CD4-positive, alpha-beta memory T cell (primary cell): ENCODE measurements at places on chromosomes 2 and 18.

GRCh38 chr2:231050018-231050901, 6.4 kb upstream of the PSMD1 start:
- no peak for DNase-seq

DNA sequence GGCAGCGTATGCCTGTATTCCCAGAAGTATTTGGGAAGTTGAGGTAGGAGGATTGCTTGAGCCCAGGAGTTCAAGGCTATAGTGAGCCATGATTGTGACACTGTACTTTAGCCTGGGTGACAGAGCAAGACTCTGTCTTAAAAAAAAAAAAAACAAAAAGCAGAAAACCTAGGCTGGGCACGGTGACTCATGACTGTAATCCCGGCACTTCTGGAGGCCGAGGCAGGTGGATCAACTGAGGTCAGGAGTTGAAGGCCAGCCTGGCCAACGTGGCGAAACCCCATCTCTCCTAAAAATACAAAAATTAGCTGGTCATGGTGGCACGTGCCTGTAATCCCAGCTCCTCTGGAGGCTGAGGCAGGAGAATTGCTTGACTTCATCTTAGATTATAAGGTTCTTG, 46.4 kb downstream of the MTA3 start:
- DNase-seq, result no peak

- DNase-seq, result no peak
These were observed 76.4 kb downstream of the AGAP1 start for GRCh38 chr2:235570256-235570655.

DNA sequence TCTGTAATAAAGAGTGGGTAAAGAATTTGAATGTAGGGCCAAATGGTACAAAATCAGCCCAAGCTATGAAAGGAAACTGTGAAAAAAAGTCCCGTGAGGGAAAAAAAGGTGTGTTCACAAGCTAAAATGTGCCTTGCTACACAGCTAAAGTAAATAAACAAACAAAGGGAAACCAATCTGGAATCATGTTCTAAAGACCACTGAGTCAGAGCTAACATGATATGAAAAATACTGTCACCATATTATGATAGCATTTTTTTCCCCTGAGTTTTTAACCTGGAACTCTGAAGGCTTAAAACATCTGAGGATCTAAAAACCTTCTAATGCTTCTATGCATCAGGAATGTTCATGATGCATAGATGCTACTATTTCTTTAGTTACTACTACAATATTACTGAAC, 58.8 kb downstream of the SCN1A start:
- DNase-seq, result no peak

GRCh38 chr2:109439986-109440385, 173.8 kb downstream of the SEPTIN10 start:
- no peak for DNase-seq

- no peak for DNase-seq
These were observed 185.1 kb downstream of the NEDD4L start for GRCh38 chr18:58229162-58229561.

DNA sequence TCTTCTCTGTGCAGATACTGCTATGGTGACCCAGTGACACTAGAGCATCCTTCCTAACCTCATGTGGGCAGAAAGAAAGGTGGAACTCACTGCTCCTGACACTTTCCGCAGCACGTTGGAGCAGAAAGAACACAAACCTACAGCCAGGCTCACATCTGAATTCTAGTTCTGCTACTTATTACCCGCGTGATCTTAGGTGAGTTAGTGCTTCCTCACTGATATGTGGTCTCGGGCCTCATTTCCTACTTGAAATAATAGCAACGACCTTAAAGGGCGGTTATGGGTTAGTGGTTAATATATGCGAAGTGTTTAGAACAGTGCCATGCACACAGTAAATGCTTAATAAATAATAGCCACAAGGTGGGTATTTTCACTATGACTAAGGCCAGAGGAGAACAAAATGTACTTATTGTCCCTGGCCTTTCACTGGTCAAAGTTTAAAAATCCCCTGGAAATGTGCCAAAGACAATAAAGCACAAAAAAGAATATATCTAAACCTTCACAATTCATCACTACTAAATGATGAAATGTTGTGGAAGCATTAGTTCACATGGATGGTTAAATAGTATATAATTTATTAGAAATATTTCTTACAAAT, 66.6 kb downstream of the MYOM1 start:
- no peak for DNase-seq

DNA sequence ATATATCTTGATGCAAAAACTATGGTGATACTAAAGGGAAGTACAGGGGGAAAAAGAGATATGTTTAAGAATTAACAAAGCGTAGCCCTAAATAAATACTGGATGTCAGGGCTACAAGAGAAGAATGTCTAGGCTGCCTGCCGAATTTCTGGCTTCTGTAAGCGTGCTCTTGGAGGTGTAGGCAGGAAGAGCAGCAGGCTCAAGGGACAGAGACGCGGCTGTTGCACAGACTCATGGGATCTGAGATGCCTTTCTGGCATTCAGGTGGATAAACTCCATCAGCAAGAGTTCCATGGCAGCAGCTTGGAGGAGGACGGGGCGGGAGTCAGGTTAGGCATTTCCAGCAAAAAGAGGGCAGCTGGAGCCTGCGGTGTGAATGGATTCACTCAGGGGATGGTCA, 123.2 kb upstream of the TWIST2 start:
- DNase-seq, result no peak

GRCh38 chr2:217316743-217317142, 456.9 kb upstream of the TNP1 start:
- no peak for DNase-seq

GRCh38 chr2:233766416-233766815, 6.3 kb downstream of the UGT1A1 start:
- DNase-seq, result no peak
